ENCODE measurements at places on chromosomes 2 and 18. TPM values are rescaled to one million over a fixed set of nuclear protein-coding genes. Genes with fewer than 3 reads are reported as not detected.

Gene SESTD1
- total RNA-seq: 92.4 TPM

Gene CHST9
- total RNA-seq: 4.7 TPM

Gene DSC1
- total RNA-seq: not detected

Gene RNF144A
- 81.3 TPM for total RNA-seq

Gene NEU4
- 0.33 TPM for total RNA-seq

Gene WDSUB1
- total RNA-seq: 5.4 TPM

Gene STEAP3
- 17.9 TPM for total RNA-seq

Gene GPR45
- 0.21 TPM for total RNA-seq

Gene MAP3K19
- total RNA-seq: not detected

Gene SLC9A2
- 0.05 TPM for total RNA-seq

Gene EPB41L3
- total RNA-seq: 16.8 TPM

Gene MC4R
- total RNA-seq: not detected

Gene IMPA2
- 24.1 TPM for total RNA-seq

Gene DRC1
- 0.36 TPM for total RNA-seq
